ENCODE measurements at places on chromosomes 1 and 21.

DNA sequence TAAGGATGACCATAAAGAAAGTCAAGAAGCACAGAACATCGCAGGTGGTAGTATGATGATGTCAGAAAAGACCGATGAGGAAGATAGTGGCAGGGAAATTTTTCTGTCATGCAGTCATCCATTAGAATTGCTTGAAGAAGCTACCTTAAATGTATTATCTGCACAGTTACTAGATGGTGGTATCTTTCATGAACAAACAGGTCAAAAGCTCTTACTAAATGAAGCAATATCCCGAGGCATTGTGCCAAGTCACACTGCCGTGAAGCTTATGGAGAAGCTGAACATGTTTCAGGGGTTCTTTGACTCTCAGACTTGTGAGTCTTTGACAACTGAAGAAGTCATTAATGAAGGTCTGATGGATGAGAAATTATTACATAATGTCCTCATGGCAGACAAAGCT lies 128.8 kb downstream of the MACF1 start:
- no peak for DNase-seq

DNA sequence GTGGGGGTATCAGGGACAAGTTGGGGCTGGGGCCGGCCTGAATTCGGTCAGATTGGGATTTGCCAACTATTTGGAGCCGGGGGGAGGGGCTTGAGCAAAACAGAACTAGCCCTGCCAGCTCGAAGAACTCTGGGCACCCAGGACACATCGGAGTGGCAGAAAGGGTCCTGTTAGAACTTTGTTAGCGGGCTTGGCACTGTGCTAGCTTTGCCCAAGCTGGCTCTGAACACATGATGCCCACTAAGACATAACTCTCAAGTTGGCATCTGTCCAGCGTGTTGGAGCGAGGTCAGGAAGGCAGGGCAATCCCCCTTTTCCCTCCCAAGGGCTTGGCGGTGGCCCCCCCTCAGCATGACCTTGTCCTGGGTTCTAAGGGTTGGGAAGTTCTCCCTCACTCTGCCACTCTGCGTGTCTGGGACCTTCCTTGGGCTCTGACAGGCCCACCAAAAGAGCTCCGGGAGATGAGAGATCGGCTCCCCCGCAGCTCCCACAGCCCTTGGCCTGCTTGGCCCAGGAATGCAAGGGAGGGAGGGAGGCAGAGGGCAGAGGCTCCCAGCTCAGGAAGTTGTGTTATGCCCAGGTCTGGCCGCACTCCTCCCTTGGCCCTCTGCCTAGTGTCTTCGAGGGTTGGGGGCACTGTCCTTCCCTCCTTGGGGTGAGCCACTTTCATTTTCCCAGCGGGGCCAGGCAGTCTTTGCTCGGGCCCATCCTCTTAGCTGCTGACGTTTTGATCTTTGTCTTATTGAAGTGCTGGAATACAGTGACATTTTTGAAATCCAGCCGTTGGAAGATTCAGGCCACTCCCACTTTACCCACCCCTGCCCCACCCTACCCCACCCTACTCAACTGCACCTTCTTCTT lies 1.2 kb downstream of the LMNA start:
- DNase-seq: no peak

DNA sequence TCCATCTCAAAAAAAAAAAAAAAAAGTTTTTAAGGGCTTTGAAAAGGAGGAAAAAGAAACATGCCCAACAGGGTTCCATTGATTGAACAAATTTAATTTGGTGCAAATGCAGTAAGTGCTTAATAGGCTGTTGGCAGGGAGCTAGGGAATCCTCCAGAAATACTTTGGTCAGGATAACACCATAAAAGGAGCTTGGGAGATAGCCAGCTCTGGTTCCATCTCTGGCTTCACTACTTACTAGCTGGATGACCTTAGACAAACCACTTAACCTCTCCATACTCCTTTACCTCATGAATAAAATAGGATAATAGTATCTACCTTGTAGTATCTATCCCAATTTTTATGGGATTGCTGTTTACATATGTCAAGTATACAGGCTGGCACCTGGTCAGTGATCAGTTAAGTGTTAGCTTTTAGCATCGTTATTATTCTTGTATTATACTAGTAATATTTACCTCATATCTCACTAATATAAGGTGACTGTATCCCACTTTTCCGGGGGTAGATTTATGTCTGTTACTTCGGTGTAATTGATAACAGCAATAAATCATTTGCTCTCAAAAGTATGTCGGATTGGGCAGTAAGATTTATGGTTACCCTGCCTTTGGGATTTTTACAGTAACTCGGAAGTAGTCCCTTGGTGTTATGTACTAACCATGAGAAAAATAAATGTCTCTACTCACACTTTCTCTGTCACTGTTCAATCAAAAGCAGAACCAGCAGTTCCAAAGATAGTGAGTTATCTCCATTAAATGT lies 36.4 kb downstream of the BTG3 start:
- DNase-seq: no peak

DNA sequence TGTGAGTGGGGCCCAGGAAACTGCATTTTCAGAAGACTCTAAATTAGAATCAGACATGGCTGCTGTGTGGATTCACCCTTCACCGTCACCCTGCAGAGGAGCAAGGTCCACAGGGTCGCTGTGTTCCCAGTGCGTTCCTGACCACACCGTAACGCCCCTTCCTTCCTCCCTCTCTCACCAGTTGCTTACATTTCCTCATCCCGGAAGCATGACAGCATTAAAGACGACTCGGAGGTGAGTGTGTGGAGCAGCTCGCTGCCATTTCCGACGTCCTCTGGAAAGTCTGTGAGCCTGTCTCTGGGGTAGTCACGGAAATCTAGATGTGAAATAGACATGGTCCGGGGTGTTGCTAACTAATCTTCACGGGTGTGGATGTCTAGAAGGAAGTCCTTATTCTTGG lies 45.9 kb downstream of the FAAP20 start:
- no peak for DNase-seq

DNA sequence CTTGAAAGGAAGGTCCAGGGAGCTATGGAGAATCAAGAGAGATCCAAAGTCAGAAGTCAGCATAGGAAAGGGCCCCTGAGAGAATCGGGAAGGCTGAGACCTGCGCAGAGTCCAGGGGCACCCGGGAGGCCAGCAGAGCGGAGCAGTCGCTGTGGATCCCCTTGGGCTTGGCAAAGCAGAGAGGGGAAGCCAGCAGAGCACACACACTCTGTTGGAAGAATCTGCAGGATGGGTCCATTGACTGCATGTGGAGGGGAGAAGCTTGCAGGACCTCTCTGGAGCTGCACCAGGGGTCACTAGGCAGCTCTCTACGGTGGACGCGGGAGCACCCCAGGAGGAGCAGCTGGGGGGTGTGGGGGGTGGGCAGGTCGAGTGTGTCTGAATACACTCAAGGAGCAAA lies 6.4 kb downstream of the RIPK4 start:
- DNase-seq: no peak

DNA sequence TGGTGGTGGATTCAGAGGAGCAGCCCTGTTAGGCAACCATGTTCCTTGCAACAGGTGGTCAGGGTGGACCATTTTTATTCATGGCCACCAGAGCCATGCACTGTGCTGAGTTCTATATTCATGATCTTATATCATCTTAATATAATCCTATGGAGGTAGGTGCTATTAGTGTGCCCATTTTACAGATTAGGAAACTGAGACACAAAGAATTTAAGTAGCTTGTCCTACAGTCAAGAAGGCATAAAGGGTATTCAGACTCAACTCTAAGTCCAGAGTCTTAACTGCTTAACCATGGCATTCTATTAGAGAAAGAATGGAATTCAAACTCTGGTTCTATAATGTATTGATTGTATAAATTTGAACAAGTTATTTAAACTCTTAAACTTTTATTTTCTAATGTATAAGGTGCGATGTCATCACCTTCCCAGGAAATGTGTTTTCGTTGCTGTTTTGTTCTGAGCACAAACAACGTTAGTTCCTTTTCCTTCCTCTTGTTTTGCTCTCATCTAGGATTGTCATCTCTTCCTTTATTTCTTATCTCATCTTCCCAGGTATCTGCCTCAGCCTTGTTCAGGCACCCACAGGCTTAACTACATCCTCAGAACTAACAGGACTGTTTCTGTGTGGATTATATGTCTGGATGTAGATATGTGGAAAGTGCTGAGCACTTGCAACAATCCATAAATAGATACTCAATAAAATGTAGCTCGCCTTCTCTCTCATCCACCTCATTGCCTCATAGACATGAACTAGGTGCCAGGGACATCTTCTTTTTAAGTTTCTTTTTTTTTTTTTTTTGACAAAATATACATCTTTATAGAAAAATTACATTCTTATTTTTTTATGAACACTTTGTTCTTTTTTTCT lies 207.1 kb downstream of the NFIA start:
- no peak for DNase-seq

DNA sequence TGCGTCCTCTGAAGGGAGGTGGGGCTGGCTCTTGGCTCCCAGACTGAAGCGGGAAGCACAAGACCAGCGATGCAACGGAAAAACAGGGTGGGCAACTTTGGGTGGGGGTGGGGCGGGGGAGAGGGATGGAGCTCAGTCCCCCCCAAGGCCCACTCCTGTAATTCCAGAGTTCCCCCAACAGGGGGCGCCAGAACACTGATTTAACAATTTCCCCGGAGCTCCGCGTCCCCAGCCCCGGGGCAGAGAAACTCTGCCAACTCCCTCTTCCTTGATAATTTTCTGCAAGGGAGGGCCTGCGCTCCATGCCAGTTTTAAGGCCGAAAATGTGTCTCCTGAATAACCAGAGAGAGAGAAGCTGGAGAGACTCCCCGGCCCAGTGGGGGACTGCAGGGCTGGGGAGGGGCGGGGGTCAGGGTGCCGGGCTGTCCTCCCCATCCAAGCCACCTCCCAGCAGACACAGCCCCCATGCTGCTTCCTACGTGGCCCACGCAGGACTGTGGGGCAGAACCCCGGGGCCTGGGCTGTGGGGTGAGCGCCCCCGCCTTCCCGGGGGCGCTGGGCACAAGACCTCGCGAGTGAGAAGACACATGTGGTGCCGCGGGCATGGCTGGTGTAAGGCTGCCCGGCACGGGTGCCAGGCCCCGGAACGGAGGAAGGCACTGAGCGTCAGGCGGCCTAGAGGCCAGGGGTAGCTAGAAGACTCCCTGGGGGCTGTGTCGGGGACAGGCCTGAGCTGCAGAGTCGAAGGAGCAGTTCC lies 51.4 kb downstream of the KIF21B start:
- peak; percentile 53 for DNase-seq

DNA sequence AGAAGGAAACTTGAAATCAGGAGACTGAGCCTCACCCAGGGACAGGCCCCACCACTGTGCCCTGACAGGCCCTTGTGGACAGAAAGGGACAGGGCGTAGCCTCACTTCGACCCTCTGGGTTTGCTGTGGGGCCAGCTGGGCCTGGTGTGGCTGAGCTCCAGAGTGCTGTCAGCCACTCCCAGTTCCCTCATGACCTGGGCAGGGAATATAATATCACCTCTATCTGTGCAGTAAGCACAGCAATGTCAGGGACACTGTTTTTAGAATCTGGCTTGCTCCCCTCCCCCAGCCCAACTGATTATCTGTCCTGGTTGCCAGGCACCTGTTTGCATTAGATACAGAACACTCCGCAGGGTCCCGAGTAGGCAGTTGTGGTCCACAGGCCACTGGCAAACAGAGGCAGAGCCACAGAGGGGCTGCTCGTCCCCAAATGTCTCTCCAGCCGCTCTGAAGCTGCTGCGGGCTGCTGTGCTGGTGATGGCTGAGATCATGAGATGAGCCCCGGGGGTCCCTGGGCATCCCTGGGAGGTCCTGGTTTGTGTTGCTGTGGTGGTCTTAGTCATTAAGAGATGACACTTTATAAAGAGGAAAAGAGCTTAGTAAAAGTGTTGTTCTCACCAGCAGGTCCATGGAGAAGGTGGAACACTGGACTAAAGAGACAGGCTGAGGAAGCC lies 51.6 kb downstream of the ETS2 start:
- DNase-seq: no peak

DNA sequence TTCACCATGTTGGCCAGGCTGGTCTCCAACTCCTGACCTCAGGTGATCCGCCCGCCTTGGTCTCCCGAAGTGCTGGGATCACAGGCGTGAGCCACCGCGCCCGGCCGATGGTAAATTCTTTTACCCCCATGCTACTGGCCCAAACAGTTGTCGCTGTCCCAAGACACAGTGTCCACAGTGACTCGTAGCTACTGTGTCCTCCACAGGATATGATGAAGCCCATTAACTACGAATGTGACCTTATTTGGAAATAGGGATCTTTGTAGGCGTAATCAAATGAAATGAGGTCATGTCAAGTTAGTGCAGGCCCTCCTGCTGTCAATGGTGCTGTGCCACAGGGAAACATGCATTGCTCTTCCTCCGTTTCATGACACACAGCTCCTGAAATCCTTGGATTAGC lies 8.5 kb downstream of the FNDC10 start:
- DNase-seq: no peak

- DNase-seq: no peak
These were observed 20.4 kb downstream of the OLFML2B start for GRCh38 chr1:162003061-162003829.

DNA sequence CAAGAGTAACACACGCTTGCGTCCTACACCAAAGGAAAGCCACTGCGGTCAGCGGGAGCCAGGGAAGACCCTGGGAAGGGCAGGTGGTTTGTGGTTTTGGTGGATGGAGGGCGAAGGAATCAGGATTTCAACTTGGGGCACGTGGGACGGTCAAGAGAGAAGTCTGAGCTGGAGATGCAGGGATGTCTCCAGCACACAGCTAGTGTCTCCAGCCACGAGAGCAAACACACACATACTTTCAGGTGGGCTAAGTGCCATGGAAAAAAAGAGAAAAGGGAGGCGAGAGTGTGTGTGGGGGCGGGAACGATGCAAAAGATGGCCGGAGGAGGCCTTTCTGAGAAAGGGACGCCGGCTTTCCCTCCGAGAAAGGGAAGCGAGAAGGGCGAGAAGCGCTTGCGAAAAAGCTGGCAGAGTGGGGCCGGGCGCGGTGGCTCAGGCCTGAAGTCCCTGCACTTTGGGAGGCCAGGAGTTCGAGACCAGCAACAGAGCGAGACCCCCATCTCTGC lies 1.4 kb upstream of the SRRM1 start:
- DNase-seq: no peak

DNA sequence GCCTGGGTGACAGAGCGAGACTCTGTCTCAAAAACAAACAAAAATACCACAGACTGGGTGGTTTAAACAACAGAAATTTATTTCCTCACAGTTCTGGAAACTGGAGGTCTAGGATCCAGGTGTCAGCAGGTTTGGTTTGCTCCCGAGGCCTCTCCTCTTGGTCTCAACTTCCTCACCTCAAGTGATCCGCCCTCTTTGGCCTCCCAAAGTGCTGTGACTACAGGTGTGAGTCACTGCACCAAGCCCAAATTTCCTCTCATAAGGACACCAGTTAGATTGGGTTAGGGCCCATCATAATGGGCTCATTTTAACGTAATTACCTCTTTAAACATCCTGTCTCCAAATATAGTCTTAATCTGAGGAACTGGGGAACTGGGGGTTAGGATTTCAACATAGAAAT lies 35.5 kb downstream of the MFSD2A start:
- no peak for DNase-seq

GRCh38 chr1:99531578-99532275 lies 114.2 kb upstream of the PALMD start:
- DNase-seq: no peak

- no peak for DNase-seq
These were observed 28.2 kb upstream of the PPP1R15B start for GRCh38 chr1:204439621-204440375.
